ENCODE measurements at places on chromosomes 2 and 18.

- no peak for DNase-seq
Measured at GRCh38 chr2:190481339-190481738, 53.2 kb downstream of the NEMP2 start.

DNA sequence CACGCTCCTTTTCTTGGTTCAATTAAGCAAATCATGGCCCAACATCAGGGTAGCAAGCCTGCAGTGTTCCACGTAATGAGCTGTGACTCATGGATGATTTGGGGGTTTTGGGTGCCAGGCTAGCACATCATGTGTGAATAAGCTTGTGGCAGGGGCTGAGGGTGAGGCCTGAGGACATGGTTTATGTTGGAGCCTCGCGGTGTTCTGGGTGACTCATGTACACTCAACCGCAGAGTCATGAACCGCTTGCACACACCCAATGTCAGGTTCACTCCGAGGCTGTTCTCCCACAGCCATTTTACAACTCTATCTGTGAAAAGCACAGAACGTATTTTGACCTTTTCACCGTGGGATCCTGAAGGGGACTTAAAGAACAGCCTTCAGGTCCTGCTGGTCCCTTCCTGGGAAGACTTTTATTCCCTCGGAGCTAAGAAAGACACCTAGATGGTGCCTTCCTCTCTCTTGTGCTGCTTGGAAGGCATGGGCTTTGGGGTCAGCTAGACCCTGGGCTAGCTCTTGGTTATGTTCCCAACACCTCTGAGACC, 139.9 kb upstream of the ZEB2 start:
- no peak for DNase-seq

DNA sequence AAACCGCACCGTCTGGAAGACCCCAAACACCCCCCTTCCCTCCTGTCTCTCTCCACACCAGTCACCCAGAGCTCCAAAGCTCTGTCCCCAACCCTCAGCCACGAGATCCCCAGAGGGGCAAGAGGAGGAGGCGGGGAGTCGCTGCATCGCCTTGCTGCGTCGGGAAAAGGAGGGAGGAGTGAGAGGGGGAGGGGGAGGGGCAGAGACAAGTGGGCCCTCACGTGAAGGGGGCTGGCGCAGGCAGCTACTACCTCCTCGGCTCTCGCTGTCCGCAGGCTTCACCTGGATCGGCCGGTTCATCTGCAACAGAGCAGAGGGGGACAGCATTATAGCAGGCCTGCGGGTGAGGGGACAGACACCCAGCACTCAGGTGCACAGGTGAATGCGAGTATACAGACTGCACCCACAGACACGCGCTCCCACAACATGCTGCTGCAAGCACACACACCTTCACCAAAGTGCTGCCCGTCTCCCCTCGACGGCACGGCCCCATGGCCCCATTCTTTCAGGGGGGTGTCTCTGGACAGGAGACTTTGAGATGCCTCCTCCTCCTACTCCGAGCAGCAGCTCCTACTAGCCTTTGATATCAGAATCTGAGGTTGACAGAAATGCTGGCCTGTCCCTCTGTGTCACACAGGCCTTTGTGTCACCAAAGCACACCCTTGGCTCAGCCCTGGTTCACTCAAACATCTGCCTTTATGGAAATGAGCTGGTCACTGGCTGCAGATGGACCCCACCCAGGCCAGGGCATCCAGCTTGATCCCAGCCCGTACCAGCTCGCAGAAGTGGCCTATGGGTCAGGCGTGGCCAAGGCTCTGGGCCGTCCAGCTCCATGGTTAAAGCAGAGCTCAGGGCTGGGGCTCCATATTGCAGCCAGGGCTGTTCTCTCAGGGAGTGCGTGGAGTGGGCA, 243.8 kb downstream of the CELF4 start:
- DNase-seq = no peak

DNA sequence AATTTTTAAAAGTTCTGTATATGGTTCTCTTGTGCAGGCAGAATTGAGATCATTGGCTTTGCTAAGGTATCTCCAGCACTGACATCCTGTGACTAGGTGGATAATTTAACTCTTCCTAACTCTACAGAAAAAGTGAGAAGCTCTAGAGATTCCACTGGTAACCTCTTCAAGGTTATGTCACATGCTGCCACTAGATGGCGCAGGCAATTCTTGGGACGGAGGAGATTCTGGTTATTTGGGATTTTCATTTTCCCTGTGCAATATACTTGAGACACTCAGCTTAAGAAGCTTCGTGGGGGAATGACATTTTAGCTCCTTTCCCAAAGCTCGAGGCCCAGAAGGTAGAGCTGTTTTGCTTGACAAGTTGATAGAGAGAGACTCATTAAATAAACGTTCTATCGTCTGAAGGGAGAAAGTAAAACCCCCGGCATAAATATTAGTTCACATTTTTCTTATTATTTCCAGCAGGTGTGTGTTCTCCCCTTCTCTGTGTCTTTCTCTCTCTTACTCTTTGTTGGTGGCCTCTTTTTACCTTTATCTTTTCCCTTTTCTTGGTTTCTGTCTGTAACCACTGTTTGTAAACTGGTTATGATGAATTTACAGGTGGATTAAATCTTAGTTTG, 26.6 kb upstream of the LANCL1 start:
- peak; percentile 9 for DNase-seq

- peak; percentile 26 for DNase-seq
Measured at GRCh38 chr2:62705859-62706720, 577 bp downstream of the EHBP1 start.

DNA sequence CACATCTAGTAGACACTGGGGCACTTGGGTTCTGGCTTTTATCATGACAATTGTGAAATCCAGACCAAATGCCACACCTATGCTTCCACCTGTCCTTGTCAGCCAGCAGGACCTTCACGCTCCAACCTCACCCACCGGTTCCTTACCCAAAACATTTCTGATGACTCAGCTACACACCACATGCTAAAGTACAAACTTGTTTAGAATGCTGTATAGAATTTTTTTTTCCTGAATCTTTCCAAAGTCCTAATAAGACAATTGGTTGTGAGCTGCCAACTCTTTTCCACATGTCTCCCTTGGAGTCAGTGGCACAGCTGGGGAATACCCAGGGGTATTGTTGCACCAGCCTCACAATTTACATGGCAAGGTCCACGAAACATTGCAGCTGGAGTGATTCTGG, 75.5 kb upstream of the LPIN2 start:
- DNase-seq = no peak

GRCh38 chr18:54269893-54270844, 852 bp downstream of the POLI start:
- peak; percentile 53 for DNase-seq

- no peak for DNase-seq
Measured at GRCh38 chr2:64847930-64848329, 141.3 kb upstream of the SLC1A4 start.

DNA sequence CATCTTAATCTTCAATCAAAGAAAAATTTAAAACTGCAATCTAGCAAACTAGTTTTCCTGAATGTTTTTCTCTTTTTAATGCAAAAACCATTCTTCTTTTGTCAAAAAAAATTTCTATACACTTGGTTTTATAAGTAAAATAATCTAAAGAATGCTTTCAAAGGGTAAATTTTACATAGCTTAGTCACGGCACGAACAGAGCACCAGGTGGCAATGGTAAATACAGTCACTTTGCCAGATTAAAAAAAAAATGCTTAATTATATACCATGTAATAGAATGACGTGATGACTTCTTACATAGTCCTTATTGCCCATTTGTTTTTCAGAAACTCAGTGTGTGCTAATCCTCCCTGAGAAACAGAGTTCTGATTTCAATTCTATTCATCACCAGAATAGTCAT, 10.4 kb downstream of the FEZ2 start:
- no peak for DNase-seq

DNA sequence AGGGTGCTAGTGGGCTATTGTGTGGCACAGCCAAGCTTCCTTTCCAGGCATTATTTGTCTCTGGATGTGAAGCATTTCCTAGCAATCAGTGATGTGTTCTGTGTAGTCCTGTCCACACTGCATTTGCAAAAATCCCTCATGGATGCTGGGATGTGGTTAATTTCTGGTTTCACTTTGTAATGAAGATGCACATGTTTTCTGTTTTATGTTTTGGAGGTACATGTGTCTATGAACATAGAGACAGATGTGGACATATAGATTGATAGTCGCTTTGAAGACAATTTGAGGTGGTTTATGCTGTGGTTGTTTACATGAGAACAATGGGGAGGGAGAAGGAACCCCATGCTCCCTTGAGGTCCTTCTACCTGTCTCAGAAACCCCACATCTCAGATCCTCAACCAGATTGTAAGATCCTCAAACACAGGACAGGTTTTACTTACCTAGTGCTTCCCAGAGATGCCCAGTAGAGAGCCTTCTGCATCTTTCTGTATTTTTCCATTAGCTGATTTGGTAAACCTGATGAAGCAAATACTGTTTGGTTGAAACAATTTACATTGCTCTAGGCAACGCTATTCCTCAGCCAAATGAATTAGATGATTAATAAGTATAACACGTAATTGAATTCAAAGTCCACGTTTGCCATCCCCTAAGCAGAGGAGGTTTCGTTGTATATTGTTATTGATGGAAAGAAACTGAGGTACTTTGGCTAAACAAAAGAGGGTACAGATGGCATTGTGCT, 204.4 kb downstream of the SPP2 start:
- no peak for DNase-seq

DNA sequence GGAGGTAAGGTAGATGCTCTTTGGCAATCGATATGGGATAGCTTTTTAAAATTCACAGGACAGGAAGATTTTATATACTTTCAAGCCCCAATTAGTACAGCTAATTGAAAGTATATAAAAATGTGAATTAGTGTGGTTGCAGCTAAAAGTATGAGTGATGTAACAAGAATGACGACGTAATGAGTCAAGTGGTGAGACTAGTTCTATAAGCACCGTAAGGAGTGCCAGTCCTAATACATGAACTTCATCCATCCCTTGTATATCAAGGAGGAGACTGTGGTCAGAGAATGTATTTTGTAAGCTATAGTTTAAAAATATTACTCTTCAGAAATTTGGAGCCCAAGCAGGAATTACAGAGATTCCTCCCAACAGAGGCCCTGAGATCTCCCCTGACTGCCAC, 25.8 kb downstream of the DNAJC27 start:
- no peak for DNase-seq

GRCh38 chr2:98012561-98012991, 16.8 kb upstream of the TMEM131 start:
- no peak for DNase-seq
